ENCODE measurements at places on chromosomes 1 and 21. TPM values are rescaled to one million over a fixed set of nuclear protein-coding genes. Genes with fewer than 3 reads are reported as not detected.

VWA5B1 gene
- 1.1 TPM for total RNA-seq

SPRR2E gene
- not detected for total RNA-seq

NPR1 gene
- 6.8 TPM for total RNA-seq

KRTAP10-8 gene
- not detected for total RNA-seq

FCRL2 gene
- total RNA-seq: 0.27 TPM

SPRR5 gene
- not detected for total RNA-seq

RAD54L gene
- 2.1 TPM for total RNA-seq

CHIT1 gene
- not detected for total RNA-seq

C8A gene
- not detected for total RNA-seq

CRP gene
- not detected for total RNA-seq

TENT5C gene
- total RNA-seq: 29.2 TPM

MIGA1 gene
- 32.2 TPM for total RNA-seq

DYNLT4 gene
- total RNA-seq: not detected

PIGM gene
- total RNA-seq: 11.6 TPM

MYBPH gene
- total RNA-seq: 4.5 TPM

MAN1C1 gene
- 29.9 TPM for total RNA-seq

ABL2 gene
- total RNA-seq: 39.9 TPM

ATAD3C gene
- 0.05 TPM for total RNA-seq

CA6 gene
- not detected for total RNA-seq

KRTAP7-1 gene
- total RNA-seq: not detected

CNKSR1 gene
- total RNA-seq: 8.4 TPM

CD55 gene
- total RNA-seq: 27.0 TPM

C1QC gene
- total RNA-seq: 18.2 TPM

FBXO2 gene
- 1.8 TPM for total RNA-seq

FRRS1 gene
- 12.4 TPM for total RNA-seq

KCTD3 gene
- 94.6 TPM for total RNA-seq

All from camera-type eye (tissue), 1 donor.